ENCODE measurements at places on chromosomes 4 and X. TPM values are rescaled to one million over a fixed set of nuclear protein-coding genes. Genes with fewer than 3 reads are reported as not detected.

RIBC1 gene
- 0.86 TPM for total RNA-seq

CABS1 gene
- not detected for total RNA-seq

- peak overlapping the region; percentile 56 for H3K4me3 ChIP-seq
- H3K27me3 ChIP-seq, result no peaks in the 10 kb centered on the region
- H3K27ac ChIP-seq, result peak overlapping the region; percentile 80
These were observed 797 bp downstream of the CD99L2 start for GRCh38 chrX:150897421-150898320.

- H3K27me3 ChIP-seq, result no peaks in the 10 kb centered on the region
- H3K36me3 ChIP-seq, result no peaks in the 10 kb centered on the region
- DNase-seq, result no peak
- no peaks in the 10 kb centered on the region for H3K4me1 ChIP-seq
- H3K27ac ChIP-seq, result no peak overlapping the region
- no peak overlapping the region for H3K4me3 ChIP-seq
These were observed 44.0 kb downstream of the MGST2 start for GRCh38 chr4:139709660-139710059.

DNA sequence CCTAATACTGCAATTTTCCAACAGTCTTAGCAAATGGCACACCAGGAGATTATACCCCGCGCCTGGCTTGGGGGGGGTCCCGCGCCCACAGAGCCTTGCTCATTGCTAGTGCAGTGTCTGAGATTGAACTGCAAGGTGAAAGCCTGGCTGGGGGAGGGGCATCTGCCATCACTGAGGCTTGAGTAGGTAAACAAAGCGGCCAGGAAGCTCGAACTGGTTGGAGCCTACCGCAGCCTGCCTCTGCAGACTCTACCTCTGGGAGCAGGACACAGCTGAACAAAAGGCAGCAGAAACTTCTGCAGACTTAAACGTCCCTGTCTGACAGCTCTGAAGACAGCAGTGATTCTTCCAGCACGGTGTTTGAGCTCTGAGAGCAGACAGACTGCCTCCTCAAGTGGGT lies 172.8 kb upstream of the NAP1L5 start:
- no peak overlapping the region for H3K4me3 ChIP-seq
- no peak overlapping the region for H3K27ac ChIP-seq
- H3K4me1 ChIP-seq, result no peaks in the 10 kb centered on the region
- no peak for DNase-seq

DNA sequence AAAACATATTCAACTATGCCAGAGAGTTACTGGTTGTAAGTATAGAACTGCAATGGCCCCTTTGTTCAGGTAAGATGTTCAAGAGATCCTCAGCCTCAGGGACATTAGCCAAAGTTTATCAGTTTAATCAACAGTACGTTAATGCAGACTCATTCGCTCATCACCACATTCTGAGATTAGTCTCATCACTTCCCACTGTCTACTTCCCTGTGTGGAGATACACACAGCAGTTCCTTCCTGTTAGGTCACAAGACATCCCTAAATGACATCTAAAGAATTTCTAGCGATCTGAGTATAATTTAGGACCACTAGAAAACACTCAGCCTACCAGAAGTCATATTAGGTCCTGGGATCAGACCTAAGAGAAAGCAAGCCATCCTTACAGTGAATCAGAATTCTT lies 10.4 kb downstream of the SLC10A7 start:
- H3K4me1 ChIP-seq, result no peaks in the 10 kb centered on the region
- H3K27ac ChIP-seq, result no peak overlapping the region
- H3K4me3 ChIP-seq, result no peak overlapping the region
- DNase-seq, result no peak

GRCh38 chrX:34586346-34586911 lies 70.7 kb downstream of the TMEM47 start:
- H3K27me3 ChIP-seq, result no peaks in the 10 kb centered on the region
- no peak overlapping the region for H3K4me3 ChIP-seq
- no peaks in the 10 kb centered on the region for H3K36me3 ChIP-seq
- no peak overlapping the region for H3K27ac ChIP-seq
- H3K4me1 ChIP-seq, result no peaks in the 10 kb centered on the region

- no peaks in the 10 kb centered on the region for H3K4me1 ChIP-seq
- DNase-seq, result no peak
- H3K36me3 ChIP-seq, result no peaks in the 10 kb centered on the region
- H3K4me3 ChIP-seq, result no peak overlapping the region
- no peak overlapping the region for H3K27ac ChIP-seq
These were observed 261.9 kb downstream of the FRMPD4 start for GRCh38 chrX:12400218-12400617.

All from right atrium auricular region (tissue), 2 donors.